ENCODE measurements at places on chromosomes 5 and 9.

- DNase-seq, result no peak
Observed at GRCh38 chr5:147675168-147675567, 107.4 kb downstream of the JAKMIP2 start.

DNA sequence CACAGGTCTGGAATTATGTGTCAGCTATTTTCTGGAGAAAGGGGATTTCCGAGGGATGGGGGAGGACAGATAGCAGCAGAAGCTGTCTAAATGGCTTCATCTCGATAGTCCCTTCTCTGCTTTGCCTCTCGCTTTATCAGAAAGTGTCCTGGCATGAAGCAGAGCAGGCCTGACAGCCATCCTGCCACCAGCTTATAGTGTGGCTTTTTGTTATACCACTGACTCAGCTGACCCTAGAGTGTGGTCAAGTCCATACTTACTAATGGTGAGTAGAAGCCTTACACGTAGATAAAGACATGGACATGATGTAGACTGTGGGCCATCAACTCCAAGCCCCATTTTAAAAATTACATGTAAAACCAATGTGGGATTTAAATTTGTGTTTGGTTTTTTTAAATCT is 50.0 kb downstream of the RCL1 start:
- DNase-seq, result no peak

GRCh38 chr5:34047774-34048572 is 5.0 kb upstream of the C1QTNF3 start:
- no peak for DNase-seq

DNA sequence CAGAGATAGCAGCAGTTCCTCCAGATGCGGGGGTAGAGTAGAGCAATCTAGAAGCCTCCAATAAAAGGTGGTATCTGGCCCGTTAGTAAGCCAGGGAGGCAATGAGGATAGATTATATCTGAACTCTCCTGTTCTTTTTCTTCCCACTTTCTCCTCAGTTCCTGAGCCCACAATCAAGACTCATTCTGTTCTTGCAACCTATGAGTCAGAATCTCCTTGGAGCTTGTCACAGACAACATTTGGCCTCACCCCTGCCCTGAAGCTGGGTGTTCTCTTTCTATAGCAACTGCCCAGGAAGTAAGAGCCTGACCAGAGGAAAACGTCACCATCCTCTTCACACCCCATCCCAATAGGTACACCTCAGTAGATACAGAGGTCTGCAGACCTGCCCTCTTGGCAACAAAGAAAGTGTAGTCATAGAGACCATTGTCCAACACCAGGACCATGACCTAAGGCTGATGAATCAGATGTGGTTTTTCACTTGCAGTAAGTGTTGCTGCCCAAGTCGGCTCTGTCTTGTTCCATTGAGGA is 76.3 kb upstream of the PCA3 start:
- DNase-seq, result peak; percentile 84

- DNase-seq, result no peak
Observed at GRCh38 chr9:8284884-8285283, 485.3 kb upstream of the DMAC1 start.

- DNase-seq, result no peak
Observed at GRCh38 chr5:73768-74502, 18.0 kb upstream of the PLEKHG4B start.

DNA sequence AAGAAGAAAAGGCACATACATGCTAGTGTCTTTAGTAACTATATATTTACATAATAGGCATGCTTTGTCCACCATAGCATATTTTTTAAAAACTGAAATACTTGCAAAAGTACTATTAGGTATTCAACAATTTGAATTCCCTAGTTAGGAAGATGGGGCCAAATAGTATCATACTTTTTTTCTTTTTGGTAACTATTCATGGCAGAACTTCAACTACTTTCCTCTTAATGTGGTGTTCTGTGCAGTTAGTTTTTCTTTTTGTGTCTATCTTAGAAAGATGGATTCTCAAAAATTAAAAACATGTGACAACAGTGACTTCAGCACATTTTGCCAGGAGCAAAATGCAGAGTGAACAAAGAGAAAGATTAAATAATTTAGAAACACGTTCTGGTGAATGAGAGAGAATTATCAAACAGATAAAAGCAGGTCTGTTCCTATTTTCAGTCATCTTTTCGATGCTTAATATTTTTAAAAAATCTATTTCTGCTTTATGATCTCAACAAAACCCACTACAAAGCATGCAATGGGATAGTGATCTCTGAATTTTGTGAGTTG is 341.1 kb downstream of the ARL15 start:
- DNase-seq, result no peak

- DNase-seq, result no peak
Observed at GRCh38 chr5:140418862-140419520, 17.4 kb downstream of the ANKHD1 start.

DNA sequence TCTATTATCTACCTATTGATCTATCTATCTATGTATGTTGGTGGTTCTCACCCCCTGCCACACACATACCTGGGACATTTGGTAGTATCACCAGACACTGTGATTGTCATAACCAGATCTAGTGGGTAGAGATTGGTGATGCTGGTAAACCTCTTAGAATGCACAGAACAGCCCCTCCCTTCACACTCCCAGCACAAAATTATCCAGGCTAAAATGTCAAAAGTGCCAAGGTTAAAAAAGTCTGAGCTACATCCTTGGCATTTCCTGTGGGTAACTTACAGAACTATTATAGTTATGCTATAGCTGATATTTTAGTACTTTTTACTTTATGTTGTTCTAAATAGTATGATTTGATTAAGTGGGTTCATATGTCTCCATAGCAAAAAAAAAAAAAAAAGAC is 151.0 kb downstream of the FER start:
- DNase-seq, result no peak

- DNase-seq, result no peak
Observed at GRCh38 chr5:82863266-82863665, 213.9 kb downstream of the TMEM167A start.

DNA sequence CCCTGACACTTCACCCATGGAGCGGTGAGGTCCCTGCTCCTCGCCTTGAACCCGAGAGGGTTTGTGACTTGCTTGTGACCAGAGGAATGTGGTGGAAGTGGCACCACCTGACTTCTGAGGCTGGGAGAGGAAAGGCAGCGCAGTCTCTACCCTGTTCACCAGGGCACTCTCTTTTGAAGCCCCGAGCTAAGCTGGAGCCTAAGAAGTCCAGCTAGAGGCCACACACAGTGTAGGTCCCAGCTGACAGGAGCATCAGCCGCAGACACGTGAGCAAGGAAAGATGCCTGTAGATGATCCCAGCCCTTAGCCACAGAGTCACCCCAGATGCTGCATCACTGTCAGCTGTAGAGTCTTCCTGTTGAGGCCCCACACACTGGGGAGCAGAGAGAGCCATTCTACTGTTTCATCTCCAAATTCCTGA is 1.7 kb upstream of the ANGPTL2 start:
- DNase-seq, result no peak

DNA sequence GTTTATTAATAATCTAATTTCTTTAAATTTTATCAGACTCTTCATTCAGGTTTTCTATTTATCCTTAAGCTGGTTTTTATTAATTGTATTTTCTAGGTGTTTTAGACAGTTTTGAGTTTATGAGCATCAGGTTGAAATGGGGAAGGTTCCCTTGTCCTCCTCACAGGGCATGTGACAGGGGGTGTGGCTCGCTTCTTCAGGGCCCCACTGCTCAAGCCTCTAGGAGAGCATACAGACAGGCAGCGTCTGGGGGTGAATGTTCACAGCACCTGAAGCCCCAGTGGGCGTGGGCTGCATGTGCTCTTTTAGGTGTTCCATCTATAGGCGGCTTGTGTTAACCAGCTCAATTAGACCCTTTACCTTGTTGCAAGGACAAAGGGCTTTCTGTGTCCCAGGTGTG is 78.2 kb upstream of the RUFY1 start:
- no peak for DNase-seq

DNA sequence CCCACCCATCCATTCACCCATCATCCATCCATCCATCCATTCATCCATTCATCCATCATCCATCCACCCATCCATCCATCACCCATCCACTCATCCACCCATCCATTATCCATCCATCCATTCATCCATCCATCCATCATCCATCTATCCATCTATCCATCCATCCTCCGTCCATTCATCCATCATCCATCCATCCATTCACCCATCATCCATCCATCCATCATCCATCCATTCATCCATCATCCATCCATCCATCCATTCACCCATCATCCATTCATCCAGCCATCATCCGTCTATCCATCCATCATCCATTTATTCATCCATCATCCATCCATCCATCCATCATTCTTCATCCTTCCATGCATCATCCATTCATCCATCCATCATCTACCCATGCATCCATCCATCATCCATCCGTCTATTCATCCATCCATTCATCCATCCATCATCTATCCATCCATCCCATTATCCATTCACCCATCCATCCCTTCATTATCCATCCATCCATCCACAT is 10.1 kb downstream of the ASS1 start:
- no peak for DNase-seq

DNA sequence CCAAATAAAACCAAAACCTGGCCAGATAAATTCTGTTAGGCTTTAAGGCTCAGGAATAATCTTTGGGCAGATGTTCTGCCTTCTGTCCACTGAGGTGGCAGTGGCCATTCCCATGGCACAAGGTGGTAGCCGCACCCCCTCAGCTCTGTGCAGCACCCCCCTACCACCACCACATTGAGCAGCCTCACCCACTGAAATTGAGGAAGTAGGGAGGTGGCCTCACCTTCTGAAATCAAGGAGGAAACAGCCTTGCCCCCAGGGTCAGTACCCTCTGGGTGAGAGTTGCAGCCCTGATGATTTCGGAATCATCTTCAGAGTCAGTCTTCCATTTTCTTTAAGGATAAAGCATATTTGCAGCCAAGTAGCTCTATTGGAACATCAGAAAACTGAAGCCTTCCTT is 204.8 kb upstream of the PIK3R1 start:
- no peak for DNase-seq

- no peak for DNase-seq
Observed at GRCh38 chr5:92977846-92978540, 603.0 kb downstream of the NR2F1-AS1 start.

- DNase-seq, result no peak
Observed at GRCh38 chr5:151490627-151491026, 43.2 kb downstream of the SLC36A1 start.

GRCh38 chr5:144086295-144086694 is 84.2 kb downstream of the YIPF5 start:
- no peak for DNase-seq

DNA sequence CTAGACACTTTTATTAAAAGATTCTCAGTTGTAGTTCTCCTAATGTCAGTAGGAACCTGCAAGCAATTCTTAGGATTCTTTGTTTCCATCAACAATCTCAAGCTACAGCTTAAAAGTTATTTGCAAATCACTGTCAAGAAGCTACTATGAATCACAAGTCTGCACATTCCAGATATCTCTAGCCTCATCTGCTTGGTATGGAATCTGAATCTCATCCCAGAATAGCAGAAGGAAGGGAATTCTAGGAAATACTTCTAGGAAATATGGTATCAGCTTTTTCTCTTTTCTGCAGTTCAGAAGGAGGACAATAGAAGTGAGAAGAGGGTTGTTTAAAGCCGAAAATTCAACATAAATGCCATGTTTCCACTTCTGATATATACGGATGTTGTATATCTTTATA is 792.2 kb upstream of the CDH9 start:
- DNase-seq, result peak; percentile 93

- no peak for DNase-seq
Observed at GRCh38 chr9:113179839-113180238, 29.0 kb downstream of the SLC31A2 start.

GRCh38 chr9:7500521-7500920 is 299.1 kb downstream of the DMAC1 start:
- no peak for DNase-seq

- DNase-seq, result no peak
Observed at GRCh38 chr5:84779186-84779585, 394.5 kb upstream of the EDIL3 start.

DNA sequence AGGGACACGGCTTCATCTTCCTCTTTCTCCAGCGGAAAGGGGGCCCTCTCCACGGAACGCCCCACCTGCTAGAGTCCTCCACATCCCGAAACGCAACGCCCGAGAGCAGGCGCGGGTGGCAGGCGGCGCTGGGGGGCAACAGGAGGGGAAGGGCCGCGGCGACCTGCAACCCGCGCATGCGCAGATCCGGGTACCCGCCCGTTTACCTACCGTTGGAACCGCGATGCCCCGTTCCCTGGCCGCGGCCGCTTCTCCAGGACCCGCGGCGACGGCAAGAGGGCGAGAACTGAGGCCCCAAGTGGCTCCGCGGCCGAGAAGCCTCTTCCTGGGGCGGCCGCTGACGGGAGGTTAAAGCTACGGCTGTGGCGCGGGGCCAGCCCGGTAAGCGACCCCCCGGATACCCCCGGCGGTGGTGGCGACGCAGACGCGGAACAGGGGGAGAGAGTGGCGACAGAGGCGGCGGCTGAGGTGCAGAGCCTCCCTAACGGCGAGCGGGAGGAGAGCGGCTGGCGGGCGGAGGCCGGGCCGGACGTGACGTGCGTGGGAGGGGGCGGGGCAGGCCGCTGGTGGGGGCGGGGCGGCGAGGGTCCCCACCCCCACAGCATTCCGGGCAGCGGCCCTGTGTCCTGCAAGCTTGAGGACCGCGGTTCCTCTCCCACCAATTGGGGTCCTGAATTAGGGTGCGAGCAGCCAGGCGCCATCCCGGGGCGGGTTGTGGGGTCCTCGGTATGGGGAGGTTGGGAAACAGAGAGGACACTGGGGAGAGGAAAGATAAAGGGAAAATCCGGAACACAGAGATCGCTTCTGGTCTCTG is at the start of gene FAM13B:
Gene FAM13B (minus strand): TSS at position 508 of the 814 bp plus-strand sequence. CDS start 13,968 bp downstream, outside the sequence.
- DNase-seq, result peak; percentile 80

DNA sequence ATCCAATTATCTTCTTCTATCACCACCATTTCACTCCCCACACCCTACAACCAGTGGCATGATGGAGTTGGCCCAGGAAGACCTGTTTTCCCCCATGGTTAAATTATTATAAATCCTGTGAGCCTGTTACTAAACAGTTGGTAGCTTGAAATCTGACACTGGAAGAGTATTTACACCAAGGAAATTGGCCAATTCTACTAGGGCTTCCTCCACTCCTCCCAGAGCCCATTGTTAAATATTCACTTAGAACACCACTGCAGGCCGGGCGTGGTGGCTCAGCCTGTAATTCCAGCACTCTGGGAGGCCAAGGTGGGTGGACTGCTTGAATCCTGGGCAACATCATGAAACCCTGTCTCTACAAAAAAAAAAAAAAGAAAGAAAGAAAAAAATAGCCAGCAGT is 32.4 kb upstream of the CKS2 start:
- no peak for DNase-seq

DNA sequence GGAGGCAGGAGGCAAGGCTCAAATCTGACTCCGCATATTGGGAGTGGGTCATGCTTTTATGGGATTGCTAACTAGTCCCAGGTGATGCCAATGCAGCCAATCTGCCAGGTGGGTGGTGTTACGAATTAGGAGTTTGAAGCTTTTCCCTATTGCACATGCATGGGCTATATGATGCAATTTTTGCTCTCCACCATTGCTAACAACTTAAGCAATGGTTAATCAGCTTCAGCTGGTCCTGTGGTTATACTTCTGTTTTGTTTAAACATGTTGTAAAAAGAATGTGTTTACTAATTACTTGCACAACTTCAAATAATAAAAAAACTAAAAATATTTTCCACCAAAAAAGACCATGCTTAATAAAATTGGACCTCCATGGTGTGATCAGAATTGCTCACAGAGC is 55.7 kb downstream of the SHC3 start:
- peak; percentile 78 for DNase-seq

All from HCEC 1CT (cell line).